HT1080 (cell line): ENCODE measurements at places on chromosomes 3 and 15. TPM values are rescaled to one million over a fixed set of nuclear protein-coding genes. Genes with fewer than 3 reads are reported as not detected.

The RPS17 gene
- 3,352 and 4,043 TPM in 2 replicates for total RNA-seq

- DNase-seq: no peak
Measured at GRCh38 chr3:44734646-44735168, 5.3 kb downstream of the ZNF501 start.

DNA sequence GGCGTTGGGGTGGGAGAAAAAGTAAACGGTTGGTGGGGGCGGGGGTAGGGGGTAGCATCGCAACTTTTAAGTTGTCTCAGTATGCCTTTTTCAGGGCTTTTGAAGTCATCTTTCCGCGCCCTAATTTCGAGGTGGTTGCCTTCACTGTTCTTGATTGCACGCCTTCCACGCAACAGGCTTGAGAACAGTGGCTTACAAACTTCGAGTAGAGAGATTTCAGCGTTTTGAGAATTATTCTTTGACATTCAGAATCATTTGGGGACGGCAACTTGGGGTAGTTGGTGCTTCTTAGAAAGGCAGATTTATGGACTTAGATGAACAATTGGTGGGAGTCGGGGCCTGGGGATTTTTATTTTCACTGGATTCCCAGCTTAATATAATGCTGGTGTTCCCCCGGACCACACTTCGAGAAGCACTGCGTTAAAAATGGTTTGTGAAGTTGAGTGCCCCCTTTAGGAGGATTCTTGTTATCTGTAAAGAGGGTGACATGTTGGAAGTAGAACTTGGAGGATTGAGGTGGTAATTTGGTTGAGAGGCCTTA, 880 bp downstream of the PPP4R2 start:
- DNase-seq: peak; percentile 66

The SKOR1 gene
- not detected in 2 replicates for total RNA-seq

DNA sequence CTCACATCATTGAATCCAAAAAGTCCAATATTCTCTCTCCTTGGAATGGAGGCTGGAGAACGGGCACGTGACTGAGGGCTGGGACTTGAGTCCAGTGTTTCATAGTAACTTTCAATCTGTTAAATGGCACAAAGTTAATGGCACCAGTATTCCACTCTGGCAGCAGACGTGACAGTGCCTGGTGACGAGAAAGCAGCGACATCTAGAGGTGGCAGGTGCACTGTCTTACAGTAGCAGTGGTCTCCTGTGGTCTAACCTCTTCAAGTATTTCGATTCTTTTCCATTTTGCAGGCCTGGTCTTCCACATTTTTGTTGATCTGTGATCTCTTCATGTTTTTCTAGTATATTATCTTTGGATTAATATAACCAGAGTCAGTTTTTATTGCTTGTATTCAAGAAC, 107.1 kb downstream of the OXSM start:
- DNase-seq: peak; percentile 24
